ENCODE measurements at places on chromosomes 13 and 19.

- DNase-seq, result peak; percentile 44
These were observed 758 bp upstream of the ZNF888 start for GRCh38 chr19:52923778-52924593.

DNA sequence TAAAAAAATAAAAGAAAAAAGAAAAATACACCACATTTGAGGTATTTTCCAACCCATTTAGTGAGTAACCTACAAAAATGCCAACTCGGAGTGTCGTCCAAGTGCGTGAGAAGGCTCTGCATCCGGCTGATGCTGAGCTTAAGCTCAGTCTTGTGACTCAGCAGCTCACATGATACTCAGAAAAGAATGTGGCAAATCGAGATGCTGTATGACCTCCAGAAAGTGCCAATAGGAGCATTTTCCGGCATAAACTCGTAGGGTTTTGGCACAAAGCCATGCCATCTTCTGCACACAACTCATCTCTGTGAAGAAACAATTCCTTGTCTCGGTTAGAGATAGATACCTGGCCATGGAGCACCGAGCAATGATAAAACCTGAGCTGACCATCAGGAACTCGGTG, 58.5 kb downstream of the TRPM4 start:
- peak; percentile 52 for DNase-seq

- no peak for DNase-seq
These were observed 843 bp downstream of the ZNF610 start for GRCh38 chr19:52336791-52337381.

DNA sequence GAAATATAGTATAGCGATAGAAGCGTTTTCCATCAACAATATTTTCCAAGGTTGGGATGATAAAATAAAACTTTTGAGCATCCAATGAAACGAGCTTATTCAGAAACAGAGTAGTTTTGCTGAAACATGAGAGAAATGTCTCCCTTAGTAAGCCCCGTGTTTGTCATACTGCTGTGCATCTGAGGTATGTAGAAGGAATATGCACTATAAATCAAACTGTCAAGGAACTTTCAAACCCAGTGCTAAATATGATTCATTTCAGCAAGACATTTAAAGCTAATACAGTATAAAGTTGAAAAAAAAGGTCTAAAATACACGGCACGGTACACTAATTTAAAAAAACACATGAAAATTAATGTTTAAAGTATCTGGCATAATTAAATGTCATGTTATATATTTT, 546.2 kb downstream of the SLITRK5 start:
- DNase-seq, result no peak

GRCh38 chr13:60431108-60431700, 34.2 kb downstream of the TDRD3 start:
- DNase-seq, result peak; percentile 65

GRCh38 chr13:86003029-86003428, 203.8 kb upstream of the SLITRK6 start:
- no peak for DNase-seq

- DNase-seq, result no peak
These were observed 574 bp downstream of the MKNK2 start for GRCh38 chr19:2050349-2050990.

DNA sequence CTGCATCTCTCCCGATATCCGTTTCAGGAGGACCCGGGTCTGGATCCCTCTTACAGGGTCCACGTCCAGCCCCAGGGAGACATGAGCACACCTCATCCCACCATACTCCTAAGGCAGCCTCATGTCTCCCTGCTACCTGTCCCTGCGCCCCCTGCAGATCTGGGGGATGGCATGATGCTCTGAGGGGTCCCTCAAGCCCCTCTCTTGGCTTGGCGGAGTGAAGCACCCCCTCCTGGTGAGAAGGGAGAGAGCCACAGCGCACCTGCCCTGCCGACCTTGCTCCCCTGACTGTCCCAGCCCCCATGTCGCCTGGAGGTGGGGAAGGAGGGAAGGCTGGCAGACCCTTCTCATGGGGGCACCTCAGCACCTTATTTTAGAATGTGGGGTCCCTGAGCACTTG, 21.5 kb upstream of the ARHGEF7 start:
- no peak for DNase-seq

DNA sequence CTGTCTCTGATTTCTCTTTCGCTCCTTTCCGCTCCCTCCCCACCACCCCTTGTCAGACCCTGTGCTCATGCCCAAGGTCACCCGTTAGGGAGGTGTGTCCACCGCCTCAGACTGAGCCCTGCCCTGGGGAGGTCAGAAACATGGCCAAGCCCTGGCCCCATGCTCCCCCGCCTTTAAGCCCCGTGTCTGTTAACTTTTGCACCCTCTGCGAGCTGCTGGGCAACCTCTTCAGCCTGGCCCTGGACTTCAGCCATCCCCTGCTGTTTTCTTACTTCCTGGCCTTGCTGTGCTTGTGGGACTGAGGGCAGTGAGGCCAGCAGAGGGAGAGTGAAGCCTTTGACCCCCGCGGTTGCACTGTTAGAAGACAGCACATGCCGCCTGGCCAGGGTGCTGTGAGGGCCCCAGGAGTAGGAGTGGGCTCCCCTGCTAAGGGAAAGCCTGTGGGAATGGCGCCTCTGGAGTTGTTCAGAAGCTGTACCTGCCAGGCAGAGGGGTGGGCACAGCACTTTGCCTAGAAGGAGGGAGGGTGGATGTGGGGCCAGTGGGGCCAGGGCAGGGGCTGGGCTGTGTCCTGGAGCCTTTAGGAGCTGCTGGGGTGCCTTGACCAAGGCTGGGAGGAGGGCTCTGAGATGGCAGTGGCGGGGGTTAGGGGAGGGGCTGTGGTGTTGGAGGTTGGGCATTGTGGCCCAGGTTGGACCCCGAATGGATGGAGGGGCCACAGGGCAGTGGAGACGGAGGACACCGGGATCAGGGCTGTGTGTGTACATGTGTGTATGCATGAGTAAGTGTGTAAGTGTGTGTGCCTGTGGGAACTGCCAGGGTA, 7.9 kb downstream of the UPF1 start:
- no peak for DNase-seq

GRCh38 chr13:114185182-114185971, 6.3 kb downstream of the CFAP97D2 start:
- no peak for DNase-seq

- peak; percentile 23 for DNase-seq
These were observed 347.2 kb downstream of the ZNF536 start for GRCh38 chr19:30719189-30719998.

DNA sequence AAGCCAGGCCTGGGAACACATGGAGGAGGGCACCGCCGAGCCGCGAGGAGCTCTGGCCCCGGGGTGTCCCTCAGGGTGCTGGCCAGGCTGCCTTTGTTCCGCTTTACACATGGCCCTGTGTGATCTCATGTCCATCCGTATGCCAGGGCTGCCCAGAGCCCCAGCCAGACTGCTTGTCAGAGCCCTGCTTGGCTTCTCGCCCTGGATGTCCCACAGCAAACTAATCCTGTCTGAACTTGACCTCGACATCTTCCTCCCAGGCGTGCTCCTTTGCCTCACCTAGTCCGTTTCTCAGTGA, 14.3 kb downstream of the BCKDHA start:
- DNase-seq, result peak; percentile 40

- DNase-seq, result no peak
These were observed 5.2 kb downstream of the TMEM255B start for GRCh38 chr13:113763961-113764792.

DNA sequence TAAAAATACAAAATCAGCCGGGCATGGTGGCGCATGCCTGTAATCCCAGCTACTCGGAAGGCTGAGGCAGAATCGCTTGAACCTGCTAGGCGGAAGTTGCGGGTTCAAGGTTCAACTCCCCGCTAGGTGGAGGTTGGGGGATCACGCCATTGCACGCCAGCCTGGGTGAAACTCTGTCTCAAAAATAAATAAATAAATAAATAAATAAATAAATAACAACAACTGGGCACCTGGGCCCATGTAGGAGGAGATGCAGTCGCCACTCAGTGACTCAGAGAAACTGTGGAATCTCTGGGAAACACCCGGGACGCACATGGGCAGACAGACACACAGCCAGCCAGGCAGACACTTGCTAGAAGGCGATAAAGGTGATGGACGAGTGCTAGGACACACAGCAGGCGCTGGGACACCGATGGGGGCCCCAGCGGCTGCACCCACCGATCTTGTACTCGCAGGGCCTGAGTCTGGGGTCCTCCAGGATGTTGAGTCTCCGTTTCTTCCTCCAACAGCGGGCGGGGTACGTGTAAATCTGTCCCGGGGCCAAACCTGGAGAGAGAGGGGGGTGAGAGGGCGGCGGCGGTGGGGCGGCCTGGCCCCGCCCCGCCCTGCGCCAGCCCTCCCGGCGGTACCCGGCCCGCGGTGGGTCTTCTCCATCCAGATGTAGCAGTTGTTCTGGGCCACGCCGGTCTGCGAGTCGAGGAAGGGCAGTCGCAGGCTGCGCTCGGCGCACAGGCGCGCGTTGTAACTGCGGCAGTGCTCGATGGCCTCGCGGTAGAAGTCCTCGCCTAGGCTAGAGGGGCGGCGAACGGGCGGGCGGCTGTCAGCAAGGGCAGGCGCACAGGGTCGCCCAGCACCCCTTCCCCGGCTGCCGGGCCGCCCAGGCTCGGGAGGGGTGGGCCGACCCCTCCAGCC, 1.8 kb downstream of the DPF1 start:
- DNase-seq, result peak; percentile 43

- DNase-seq, result peak; percentile 46
These were observed 787 bp downstream of the TIMM29 start for GRCh38 chr19:10929402-10929794.

- no peak for DNase-seq
These were observed 5.1 kb downstream of the POU4F1 start for GRCh38 chr13:78598116-78598781.

GRCh38 chr19:28737021-28737895, 475.7 kb downstream of the UQCRFS1 start:
- DNase-seq, result peak; percentile 21

GRCh38 chr19:33470686-33471085, 50.9 kb downstream of the PEPD start:
- no peak for DNase-seq

- no peak for DNase-seq
These were observed 9.4 kb downstream of the NRTN start for GRCh38 chr19:5814123-5814851.

DNA sequence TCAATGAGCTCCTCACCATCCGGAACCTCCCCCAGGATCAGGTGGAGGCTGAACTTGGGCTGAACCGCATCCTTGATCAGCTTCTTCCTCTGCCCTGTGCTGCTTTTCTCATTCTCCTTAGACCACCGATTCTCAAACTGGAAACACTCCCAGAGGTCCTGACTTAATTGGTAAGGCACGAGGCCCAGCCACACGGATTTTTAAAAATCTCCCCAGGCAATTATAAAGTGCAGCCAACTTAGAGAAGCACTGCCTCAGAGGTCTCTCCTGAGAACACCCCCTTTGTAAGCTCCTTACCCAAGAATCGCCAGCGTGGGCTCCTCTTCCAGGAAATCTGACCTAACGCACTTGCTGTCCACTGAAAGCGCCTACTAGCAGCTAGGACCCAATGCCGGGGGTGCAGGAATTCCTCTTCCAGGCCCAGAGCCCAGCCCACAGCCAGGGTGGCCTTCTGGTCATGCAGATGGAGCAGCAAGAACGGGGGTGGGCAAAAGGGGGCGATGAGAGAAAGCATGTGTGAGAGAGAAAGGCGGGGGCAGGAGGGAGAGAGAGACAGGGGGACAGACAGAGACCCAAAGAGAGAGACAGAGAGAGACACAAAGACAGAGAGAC, 66.9 kb upstream of the CACNA1A start:
- DNase-seq, result no peak

GRCh38 chr13:57982782-57983181, 351.2 kb downstream of the PCDH17 start:
- no peak for DNase-seq

DNA sequence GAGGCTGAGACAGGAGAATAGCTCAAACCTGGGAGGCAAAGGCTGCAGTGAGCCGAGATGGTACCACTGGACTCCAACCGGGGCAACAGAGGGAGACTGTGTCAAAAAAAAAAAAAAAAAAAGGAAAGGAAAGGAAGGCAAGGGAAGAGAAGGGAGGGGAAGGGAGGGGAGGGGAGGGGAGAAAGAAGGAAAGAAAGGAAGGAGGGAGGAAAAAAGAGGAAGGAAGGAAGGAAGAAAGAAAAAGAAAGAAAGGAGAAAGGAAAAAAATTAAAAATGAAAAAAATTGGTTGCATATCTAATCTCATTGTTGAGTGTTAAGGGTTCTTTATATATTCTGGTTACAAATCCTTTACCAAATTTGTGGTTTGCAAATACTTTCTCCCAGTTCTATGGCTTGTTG, 45.7 kb downstream of the ACSBG2 start:
- DNase-seq, result no peak

DNA sequence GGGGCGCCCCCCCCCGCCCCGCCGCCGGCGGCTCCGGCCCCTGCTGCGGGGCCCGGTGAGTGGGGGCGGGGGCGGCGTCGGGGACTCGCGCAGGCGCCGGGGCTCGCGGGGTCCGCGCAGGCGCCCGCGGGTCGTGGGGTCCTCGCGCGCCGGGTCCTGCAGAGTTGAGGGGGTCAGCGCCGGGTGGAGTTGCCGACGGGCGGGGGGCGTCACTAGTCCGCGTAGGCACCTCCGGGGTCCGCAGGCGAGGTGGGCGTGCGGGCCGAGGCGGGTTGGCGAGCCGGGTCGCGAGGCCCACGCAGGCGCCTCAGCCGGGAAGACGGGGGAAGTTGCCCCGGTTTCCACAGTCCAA, 365 bp downstream of the PPP6R1 start:
- peak; percentile 4 for DNase-seq

DNA sequence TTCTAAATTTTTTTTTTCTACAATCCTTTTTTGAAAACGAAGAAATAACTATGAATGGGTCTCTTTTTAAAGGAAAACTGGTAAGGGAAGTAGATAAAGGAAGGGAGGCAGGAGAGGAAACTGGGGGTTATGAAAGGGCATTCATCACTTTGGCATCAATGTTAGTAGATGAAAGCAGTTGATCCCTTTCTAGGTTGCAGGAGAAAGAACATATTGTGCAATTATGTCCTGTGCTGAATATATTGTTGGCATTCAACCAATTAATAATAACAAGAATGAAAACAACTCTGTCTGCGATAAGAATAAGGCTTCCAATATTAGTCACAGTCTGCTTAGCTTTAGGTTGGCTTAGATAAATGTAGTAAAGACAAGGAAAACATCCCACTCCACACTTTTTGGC, 796.8 kb upstream of the KLHL1 start:
- peak; percentile 51 for DNase-seq

GRCh38 chr13:85661675-85662074, 137.5 kb downstream of the SLITRK6 start:
- DNase-seq, result no peak

GRCh38 chr19:51354742-51355148, 11.4 kb downstream of the ETFB start:
- no peak for DNase-seq

GRCh38 chr13:110528371-110528770, 33.2 kb downstream of the RAB20 start:
- no peak for DNase-seq

GRCh38 chr13:101942038-101942437, 459.8 kb downstream of the FGF14 start:
- DNase-seq, result peak; percentile 59

DNA sequence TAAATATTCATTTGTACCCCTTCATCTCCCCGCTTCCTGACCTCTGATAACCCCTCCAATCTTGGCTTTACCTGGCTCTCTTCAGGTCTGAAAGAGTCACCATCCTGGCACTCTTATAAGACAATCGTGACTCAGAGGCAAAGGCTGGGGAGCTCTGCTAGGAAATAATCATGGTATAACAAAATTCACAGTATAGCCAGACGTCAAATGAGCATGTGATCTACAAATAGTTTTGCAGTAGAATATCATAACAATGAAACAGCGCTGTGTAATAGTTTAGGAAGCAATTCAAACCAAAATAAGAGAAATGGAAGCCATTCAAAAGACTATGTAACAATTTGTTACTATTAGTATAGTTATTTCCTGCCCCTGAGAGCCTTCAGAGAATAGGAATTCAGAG, 34.2 kb downstream of the RXFP2 start:
- peak; percentile 21 for DNase-seq

- no peak for DNase-seq
These were observed 73.4 kb upstream of the POMP start for GRCh38 chr13:28585561-28585960.

Measured in epithelial cell of esophagus (primary cell).